ENCODE measurements at places on chromosomes 2 and 18.
A peak's percentile ranks its signal among the peaks of the same experiment; 100 is the strongest.

- no peak for DNase-seq
Observed at GRCh38 chr2:231308631-231309428, 86.7 kb upstream of the B3GNT7 start.

DNA sequence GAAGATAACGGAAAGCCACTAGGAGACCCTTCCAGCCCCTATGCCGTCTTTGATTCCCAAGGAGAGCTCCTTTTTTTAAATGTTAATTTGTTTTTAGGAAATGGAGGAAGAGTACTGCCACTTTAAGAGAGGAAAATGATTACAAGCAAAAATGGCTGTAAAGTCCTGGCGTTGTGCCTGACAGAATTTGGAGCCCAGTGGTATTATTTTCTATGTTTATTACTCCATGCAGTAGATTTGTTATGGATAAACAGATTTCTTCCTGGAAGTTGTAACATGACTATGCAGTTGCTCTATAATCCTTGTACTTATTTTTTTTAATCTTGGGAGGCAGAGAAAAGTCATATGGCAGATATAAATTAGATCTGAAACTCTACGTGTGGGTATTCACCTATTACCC lies 141.3 kb downstream of the GBX2 start:
- DNase-seq: peak; percentile 66

GRCh38 chr2:197740200-197740599 lies 35.0 kb downstream of the MARS2 start:
- DNase-seq: no peak

- DNase-seq: no peak
Observed at GRCh38 chr18:48961547-48961946, 10.8 kb upstream of the SMAD7 start.

DNA sequence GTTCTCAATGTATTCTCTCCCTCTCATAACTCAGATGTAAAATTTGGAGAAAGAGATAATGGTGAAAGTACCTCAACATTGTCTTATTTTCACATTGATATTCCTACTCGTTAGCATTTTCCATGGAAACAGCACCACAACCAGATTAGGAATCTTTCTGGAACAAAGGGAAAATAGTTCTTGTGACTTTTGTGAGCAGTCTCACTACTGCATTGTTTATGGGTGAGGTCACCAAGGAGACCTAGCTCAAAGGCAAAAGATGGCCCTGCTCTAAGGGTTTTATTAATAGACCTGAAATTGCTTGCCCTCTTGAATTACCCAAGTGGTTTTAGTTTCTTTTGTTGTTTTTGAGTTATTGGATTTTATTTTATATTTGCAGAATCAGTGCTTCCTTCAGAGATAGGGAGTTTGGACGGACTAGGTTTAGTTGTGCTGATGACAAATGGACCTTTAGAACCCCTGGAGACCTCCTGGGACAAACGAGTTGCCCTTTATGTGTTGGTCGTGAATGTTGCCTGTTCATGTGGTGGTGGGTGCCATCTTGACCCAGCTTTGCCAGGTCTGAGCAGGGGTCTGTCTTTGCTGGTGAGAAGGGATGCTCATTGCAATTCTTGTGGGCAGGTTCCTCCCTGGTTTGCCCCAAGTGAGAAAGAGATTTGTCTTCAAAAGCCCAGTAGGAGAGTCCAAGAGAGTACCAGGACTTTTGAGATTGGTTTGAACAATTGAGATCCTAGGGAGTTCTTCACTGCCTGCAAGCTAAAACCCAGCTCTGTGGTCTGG lies 58.1 kb downstream of the INPP4A start:
- DNase-seq: no peak

GRCh38 chr2:237487496-237487895 lies 445 bp downstream of the MLPH start:
- peak; percentile 7 for DNase-seq

DNA sequence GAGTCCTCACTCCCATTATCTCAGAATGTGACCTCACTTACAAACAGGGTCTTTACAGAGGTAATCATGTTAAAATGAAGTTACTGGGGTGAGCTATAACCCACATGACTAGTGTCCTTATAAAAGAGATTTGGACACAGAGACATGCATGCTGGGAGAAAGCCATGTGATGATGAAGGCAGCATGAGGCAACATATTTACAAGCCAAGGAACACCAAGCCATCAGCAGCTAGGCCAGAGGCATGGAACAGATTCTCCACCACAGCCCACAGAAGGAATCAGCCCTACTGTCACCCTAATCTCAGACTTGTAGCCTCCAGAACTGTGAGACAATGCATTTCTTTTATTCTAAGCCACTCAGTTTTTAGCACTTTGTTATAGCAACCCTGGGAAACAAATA lies 171.9 kb downstream of the EN1 start:
- no peak for DNase-seq

DNA sequence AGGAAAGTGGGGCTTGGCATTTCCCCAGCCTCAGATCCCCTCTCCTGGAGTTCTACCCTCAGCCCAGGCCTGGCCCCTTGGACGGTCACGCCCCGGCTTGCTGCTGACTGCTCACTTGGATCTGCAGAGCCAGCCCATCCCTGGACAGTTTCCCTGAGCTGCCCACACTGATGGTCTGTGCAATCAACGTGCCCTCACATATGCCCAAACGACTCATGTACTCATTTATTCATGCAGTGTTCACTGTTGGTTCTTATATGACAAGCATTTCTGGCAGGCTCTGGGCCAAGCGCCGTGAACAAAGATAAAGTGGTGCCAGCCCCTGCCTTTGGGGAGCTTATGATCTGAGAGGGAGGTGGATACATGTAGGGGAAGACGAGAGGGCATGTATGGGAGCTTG lies 20.3 kb upstream of the GLI2 start:
- DNase-seq: no peak

DNA sequence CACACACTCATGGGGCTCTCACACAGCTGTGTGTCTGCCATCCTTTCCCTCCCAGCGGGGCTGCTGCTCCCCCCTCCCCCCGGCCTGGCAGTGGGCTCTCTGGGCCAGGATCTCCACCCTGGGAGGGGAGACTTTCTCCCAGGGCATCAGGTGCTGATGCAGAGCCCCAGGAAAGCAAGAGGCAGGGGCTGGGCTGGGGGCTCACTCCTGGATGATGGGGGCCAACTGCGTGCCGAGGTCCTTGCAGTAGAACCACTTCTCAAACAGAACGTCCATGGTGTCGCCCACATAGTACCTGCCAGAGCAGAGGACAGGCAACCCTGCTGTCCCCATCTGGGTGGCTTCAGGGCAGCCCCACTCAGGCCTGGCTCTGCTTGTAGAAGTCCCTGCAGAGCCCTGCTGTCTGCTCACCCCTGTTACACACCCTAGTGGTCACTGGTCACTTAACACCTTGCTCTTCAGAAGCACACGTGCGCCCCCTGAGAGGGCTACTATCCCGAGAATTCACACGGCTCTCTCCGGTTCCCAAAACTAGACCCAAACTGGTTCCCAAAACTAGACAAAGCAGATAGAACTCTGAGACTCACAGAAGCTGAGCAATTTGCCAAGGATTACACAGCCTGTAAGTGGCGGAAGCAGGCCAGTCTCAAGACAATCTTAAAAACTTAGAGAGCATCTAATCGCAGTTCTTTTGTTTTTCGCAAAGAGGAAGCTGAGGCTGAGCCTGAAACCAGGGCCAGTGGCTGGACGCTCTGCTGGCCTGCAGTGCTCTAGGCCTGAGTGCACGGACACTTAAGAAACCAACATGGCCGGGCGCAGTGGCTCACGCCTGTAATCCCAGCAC lies 6.6 kb upstream of the OXER1 start:
- DNase-seq: no peak

DNA sequence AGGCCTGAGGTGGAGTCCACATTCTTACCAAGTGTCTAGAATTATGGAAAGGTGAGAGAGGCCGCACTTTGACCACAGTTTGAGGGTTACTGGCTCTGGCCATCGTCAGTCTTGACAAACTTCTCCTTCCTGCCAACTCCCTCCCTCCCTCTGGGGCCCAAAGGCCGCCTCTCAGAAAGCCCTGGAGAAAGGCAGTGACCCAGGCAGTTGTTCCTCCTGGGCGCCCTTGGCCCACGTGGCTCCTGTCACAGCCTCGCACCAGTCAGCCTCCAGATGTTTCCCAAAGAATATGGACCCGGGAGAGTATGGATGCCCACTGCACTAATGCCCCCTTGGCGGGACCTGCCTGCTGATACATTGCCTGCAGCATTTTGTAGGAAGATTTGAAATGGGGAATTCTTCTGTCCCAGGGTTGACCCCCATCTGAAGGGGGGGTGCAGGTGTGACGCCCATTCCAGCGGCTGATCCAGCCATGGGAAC lies 61.7 kb downstream of the ASB1 start:
- DNase-seq: no peak

GRCh38 chr2:232146294-232146693 lies 184.8 kb downstream of the DIS3L2 start:
- no peak for DNase-seq

GRCh38 chr2:134460583-134460998 lies 206.7 kb downstream of the MGAT5 start:
- peak; percentile 72 for DNase-seq

DNA sequence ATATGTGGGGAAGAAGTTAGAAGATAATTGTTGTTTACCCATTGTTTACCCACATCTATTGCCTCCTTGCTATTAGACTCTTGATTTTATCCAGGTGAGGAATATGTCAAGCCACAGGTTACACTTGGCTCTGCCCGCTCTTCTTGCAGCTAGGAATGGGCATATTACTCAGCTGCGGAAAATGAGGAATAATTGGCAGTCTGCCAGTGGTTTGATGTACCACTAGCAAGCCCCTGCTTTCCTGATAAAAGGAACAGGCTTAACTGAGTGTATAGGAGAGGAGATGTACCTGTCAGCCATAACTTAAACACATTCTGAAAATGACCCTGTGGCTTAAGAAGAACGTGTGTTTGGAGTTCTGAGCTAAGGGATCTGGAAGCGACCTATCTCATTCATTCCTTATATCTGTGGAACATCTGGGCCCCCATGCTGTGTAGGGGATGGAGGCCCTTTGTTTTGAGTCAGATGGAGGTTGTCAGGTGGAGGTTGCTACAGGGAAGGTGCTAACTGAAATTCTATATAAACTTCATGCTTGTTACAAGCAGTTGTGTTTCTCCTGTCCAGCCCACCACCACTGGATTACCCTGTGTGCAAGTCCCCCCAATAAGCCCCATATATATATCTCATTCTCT lies 4.6 kb upstream of the FMNL2 start:
- DNase-seq: no peak

DNA sequence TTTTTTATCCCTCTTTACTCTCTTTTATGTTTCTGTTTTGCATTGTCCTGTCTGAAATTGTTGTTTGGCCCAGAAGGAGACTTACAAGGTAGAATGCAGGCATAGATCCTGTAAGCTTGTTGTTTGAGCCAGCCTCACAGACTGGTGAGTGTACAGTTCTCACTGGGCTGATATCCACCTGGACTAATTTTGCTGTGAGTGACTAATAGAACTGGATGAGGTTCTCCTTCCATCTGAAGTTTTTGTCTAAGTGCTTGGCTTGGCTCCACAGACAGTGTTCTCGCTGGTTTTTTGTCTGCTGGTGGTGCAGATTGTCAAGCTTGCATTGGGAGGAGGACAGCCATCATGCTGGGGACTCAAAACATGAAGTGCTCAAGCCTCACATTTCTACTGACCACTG lies 495.7 kb downstream of the TSN start:
- DNase-seq: no peak

GRCh38 chr2:10057231-10058107 lies 14.1 kb downstream of the KLF11 start:
- DNase-seq: peak; percentile 89

GRCh38 chr2:150097901-150098531 lies 389.5 kb downstream of the RND3 start:
- DNase-seq: no peak

DNA sequence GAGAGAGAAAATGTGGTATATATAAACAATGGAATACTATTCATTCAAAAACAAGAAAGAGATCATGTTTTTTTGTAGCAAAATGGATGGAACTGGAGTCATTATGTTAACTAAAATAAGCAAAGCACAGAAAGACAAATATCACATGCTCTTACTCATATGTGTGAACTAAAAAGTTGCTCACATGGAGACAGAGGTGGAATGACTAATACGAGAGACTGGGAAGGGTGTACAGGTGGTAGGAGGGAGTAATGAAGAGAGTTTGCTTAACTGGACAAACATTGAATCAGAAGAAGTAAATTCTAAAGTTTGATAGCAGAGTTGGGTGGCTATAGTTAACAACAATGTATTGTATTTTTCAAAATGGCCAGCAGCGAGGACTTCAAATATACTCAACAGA lies 1080.7 kb upstream of the CHAC2 start:
- no peak for DNase-seq

GRCh38 chr2:239161711-239162140 lies 239.1 kb downstream of the HDAC4 start:
- DNase-seq: peak; percentile 3

GRCh38 chr18:60554967-60555366 lies 182.4 kb upstream of the MC4R start:
- peak; percentile 61 for DNase-seq

DNA sequence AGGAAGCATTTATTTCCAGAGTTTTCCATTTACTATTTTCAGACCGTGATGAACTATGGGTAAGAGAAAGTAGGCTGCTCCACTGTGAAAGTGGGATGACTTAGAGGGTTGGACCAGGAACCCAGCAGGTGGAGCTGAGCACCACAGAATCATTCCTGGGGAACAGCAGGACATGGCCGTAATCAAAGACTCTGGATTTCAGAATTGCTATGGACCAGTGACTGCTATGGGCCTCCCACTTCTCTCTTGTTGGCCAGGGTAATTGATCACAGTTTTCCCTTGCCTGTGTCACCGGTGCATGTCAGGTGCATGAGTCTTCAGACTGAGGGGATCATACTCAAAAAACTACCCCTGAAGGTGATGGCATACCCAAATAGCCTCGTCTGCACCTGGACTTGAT lies 90.6 kb upstream of the GPC1 start:
- no peak for DNase-seq

- peak; percentile 43 for DNase-seq
Observed at GRCh38 chr2:39516347-39517101, 79.4 kb upstream of the MAP4K3 start.

GRCh38 chr2:185618625-185619024 lies 120.0 kb upstream of the FSIP2 start:
- no peak for DNase-seq

DNA sequence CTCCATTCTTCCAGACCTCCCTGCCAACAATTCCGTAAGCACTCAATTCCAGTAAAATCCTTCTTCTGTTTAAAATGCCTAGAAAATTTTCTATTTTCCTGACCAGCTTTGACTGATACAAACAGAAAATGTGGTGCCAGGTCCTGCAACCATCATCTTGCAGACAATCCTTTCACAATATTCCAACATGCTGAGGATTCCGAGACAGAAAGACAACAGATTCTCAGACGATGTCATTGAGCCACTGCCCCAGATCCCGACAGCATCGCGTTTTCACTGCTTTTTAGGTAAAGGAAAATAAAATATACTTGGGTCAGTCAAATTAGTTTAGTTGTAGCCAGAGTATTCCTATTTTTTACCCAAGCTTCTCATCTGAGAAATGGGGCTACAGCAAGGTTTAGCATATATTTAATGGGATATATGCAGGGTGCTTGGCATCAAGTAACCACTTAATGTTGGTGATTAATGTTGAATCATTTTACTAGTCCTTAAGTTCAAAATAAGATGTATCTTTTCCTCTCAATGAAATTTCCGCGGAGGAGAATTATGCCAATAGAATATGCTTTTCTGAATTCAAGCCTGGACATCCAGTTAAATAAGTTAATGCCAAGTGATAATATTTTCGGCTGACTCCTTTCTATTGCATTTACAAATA lies 866.6 kb downstream of the SLC4A3 start:
- no peak for DNase-seq
